ENCODE measurements at places on chromosomes 1 and 21. TPM values are rescaled to one million over a fixed set of nuclear protein-coding genes. Genes with fewer than 3 reads are reported as not detected.

SNRNP40 gene
- 32.8 TPM for total RNA-seq

AGT gene
- total RNA-seq = 46.1 TPM

LEMD1 gene
- not detected for total RNA-seq

SYT6 gene
- 0.12 TPM for total RNA-seq

LCE1D gene
- not detected for total RNA-seq

MATN1 gene
- total RNA-seq = 0.42 TPM

RIPPLY3 gene
- total RNA-seq = not detected

- DNase-seq = no peak
Measured at GRCh38 chr1:43381612-43382011, 8.0 kb downstream of the MED8 start.

- DNase-seq = no peak
Measured at GRCh38 chr1:24286246-24287010, 32.7 kb upstream of the GRHL3 start.

DNA sequence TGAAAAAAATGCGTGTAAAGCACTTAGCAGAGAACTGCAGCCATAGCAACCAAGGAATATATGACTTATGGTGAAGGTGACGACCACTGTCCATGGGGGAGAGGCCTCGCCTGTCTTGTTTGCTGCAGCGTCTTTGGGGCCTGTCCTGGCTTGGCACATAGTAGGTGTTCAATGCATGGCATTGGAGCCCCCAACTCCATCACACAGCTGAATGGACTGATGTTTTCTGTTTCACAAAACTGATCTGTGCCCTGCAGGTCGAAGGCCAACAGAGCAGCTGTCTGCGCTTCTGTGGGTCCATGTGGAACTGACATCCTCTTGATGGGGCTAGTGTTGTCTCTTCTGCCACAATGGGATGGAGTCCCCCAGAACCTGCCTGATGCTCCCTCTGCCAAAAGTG, 296.0 kb downstream of the PTPRU start:
- DNase-seq = no peak

DNA sequence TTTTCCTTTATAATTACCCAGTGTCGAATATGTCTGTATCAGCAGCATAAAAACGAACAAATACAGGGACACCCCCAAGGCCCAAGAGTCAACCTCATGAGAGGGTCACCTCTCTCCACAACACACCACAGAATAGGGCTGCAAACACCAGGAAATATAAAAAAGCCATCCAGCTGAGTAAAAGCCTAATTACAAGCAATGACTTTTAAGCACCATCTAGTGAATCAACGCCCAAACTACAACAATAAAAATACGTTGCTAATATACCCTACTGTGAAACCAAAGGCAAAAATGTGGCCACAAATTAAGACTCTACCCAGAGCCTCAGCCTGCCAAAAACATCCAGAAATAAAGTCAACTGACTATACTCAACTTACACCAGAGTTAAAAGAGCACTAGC, 817.9 kb upstream of the NEGR1 start:
- DNase-seq = no peak

DNA sequence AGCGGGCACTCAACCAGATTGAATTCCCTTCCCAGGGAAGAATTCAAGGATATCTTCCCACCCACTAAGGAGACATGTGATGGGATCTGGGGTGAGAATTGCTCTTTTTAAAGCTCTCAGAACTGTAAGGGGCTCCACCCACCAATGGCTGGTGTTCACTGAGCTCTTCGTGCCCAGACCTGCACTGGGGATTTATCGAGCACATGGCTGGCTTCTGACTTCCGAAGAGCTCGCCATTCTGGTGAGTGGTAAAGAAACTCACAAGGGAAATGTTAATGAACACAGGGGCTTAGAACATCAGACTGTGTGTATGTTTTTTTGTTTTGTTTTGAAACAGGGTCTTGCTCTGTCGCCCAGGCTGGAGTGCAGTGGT, 9.8 kb downstream of the PADI3 start:
- DNase-seq = peak; percentile 9

DNA sequence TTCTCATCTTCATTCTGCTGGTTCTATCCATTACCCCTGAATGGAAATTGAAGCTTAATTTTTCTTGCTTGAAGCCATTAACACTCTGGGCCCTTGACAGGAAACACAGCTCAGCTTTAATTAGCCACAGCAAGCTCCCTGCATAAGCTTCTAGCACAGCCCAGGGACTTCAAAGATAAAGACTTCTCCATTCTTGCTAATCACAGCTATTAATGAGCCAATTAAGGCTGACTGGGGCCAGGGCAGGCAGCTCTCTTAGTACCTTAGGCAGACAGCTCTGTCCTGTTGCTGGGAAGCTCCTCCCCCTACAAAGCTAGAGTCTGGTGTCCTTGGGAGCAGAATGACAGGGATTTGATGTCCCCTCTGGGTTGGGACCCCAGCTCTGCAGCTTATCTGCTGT, 27.9 kb upstream of the TRABD2B start:
- DNase-seq = no peak

GRCh38 chr1:220705782-220706181, 15.6 kb downstream of the C1orf115 start:
- no peak for DNase-seq

GRCh38 chr1:177913762-177914540, 55.9 kb downstream of the SEC16B start:
- no peak for DNase-seq

DNA sequence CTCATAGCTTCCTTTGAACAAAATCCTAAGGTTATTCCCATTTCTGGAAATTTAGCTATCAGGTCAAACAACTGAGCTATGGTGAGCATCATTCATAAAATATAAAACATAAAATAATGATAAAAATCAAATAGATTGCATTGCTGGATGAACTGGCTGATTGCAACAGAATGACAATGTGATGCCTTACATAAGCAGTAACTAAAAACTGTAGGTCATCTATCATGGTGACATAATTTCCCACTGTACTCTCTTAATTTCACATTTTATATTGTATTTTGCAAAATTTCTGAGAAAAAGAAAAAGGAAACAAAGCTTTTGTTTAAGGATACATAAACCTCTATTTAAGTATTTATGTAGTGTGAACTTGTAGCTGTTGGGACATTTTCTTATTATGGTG, 4.6 kb downstream of the PTGER3 start:
- no peak for DNase-seq

DNA sequence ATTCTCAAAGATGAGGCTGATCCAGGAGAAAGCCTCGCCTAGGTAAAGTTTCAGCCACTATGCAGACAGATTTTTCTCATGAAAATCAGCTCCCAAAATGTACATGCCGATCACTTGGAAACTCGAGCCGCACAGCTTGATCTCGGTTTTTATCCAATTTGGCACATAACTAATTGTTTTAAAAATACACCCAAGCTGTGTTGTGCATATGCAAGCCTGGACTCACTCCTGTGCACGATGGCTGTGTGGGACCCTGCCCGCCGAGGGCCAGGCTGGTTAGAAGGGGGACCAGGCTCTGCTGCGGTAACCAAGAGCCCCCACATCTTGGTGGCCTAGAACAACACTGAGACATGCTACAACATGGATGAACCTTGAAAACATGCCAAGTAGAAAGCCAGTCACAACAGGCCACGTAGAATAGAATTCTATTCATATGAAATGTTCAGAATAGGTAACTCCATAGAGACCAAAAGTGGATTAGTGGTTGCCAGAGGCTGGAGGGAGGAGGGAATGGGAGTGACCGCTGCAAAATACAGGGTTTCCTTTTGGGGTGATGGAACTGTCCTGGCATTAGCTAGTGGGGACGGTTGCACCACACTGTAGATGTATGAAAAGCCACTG, 16.1 kb upstream of the LDLRAP1 start:
- no peak for DNase-seq

DNA sequence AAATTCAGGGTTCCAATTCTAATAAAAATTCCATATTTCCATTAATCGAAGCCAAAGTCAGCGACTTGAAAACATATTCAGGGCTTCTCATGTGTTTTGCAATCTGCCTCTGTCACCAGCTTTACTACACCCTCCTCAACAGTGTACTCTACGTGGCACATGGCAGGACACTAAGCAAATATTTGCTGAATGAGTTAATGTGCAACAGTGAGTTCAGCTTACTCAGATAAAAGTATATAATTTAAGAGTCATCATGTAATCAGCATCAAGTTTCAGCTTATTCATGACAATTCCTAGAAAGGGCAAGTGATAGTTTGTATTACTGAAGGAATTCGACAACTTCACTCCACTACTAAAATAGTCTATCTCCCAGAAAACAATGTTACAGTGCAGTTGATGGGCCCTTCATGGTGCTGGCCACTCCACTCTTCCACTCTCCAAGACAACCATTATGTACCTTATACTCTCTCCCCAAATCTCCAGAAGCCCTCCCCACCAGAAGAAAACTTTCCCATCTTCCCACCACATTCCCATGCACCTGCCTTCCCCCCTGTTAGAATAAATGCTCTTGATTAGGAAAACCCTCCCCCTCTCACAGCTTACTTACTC, 97.3 kb downstream of the TTLL7 start:
- DNase-seq = no peak

DNA sequence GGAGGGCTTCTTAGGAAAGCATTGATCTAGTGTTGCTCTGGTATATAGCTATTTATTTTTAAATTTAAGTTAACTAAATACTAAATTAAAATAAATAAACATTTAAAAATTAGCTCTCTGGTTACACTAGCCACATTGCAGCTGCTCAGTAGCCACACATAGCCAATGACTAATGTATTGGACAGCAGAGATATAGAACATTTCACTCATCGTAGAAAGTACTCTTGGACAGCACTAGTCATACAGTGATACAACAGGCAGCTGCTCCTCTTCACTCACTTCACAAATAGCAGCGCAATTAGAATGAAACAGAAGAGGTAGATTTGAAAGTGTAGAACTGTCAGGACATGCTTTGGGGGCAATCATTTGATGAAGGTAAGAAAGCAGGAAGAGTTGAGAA, 245.4 kb downstream of the PBX1 start:
- no peak for DNase-seq

GRCh38 chr1:180167021-180167701, 12.5 kb downstream of the QSOX1 start:
- no peak for DNase-seq

DNA sequence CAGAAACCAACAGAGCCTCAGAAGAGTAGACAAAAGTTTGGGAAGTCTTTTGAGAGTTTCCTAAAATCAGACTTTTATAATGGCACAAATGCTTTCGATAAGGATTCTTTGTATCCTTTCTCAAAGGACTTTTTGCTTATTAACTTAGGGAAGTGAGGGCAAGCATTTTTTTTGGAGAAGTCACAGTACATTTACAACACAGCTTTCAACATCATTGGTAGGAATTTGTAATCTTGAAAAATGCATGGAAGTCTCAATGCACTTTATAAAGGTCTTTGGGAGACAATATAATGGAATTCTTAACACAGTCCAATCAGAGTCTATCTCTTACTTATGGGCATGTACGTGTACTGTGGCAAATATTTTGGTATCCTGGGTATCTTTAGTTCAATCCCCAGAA, 325.8 kb upstream of the NR5A2 start:
- DNase-seq = no peak

DNA sequence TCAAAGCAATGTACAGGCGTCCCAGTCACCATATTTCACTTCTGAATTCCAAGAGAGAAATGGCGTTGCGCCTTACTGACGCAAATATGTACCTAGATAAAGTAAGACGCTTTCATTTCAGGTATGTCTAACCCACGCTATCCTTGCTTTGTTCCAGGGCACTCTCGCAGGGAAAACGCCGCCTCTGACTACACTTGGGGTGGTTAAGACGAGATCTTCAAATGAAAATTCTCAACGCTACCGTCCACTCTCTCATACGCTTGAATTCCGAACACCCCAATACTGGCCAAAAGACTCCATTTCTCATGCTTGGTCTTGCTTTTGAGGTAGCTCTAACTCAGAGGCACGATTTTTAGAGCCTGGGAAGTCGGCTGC, 736 bp upstream of the ZMPSTE24 start:
- no peak for DNase-seq

GRCh38 chr1:59219916-59220315, 77.0 kb upstream of the FGGY start:
- no peak for DNase-seq

DNA sequence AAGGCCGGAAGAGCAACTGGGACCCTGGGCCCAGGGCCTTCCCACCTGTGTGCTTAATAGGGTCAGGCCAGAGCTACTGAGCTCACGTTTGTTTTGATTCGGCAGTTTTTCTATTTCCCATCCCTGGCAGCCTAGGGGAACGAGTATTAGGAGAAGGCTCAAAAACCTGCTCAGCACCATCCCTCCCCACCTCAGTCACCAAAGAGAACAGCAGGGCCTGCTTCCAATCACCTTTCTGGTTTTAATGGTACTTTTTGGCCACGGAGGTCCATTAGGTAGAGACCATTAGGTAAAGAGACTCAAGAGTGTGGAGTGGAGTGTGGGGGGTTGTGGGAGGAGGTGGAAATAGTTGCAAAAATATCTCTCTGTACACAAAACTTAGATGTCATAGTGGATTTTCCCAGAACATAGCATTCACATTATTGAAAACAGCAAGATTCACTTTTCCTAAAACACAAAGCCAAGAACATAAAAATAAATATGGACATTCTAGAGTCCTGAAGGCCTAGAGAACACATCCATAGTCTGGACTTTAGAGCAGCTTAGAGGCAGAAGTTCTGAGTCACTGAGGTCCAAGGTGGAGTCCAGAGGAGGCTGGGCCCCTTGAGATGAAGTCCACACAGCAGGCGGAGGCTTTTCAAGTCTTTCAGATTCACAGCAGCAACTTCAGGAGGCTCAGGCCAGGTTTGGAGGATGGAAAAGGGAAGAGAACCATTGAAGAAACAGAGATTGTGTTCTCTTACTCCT, 19.5 kb downstream of the NUAK2 start:
- no peak for DNase-seq

- peak; percentile 62 for DNase-seq
Measured at GRCh38 chr21:44952116-44952928, 12.5 kb downstream of the SLX9 start.

DNA sequence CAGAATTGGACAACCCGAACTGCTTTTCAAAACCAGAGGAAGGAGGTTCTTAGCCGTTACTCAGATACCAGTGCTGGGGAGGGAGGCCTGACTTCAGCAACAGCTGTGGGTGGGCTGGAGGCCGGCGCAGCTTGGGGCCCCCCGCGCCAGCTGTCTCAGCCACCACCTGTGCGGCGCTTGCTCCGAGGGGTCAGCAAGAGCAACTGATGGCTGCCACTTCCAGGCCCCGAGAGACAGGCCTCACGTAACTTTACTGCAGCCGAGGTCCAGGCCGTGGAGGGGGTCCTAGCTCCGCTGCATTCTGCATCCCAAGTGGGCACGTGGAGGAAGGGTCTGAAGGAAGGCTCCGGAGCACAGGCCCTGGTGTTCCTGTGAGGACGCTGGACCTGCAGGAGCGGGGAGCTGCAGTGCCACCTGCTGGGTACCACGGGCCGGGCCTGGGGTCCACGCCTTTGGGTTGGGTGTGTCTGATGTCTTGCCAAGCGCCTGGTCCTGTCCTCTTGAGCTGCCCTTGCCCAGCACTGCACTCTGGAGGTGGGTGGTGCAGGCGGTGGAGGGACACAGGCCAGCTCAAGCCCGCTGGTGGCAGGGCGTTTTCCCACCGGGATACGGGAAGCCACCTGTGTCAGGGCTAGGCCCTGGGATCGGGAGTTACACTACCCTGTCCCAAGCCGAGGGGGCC, 9.8 kb downstream of the THAP3 start:
- peak; percentile 66 for DNase-seq

- DNase-seq = no peak
Measured at GRCh38 chr21:28991861-28992525, 684 bp downstream of the LTN1 start.

- no peak for DNase-seq
Measured at GRCh38 chr1:185317886-185318310, 855 bp upstream of the IVNS1ABP start.

Data from aorta (tissue), 5 donors.